ENCODE measurements at places on chromosomes 4 and X.

DNA sequence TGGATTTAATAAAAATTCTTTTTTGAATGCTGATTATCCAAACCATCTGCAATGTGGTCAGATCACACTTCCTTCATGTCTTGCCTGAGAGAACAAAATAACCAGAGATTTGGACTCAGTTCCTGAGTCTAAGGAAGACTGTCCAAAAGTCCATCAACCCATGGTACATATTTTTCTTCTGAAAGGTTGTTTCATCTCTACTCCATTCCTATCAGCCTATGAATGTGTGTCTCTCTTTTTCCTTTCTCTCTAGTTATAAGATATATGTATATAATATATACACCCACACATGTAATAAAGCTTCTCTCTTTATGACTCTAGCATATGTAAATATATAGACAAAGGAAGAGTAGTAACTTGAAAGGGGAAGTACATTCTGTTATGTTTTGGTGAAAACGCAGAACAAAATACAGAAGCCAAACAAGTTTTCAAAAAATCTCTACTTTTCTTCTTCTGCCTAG is 226.9 kb downstream of the ARHGAP24 start:
- DNase-seq, result no peak

GRCh38 chr4:10007793-10008608 is 13.3 kb downstream of the SLC2A9 start:
- no peak for DNase-seq

- no peak for DNase-seq
These were observed 5.8 kb upstream of the TET2 start for GRCh38 chr4:105140684-105141490.

- peak; percentile 19 for DNase-seq
These were observed 551.4 kb downstream of the IQCM start for GRCh38 chr4:149264093-149264733.

DNA sequence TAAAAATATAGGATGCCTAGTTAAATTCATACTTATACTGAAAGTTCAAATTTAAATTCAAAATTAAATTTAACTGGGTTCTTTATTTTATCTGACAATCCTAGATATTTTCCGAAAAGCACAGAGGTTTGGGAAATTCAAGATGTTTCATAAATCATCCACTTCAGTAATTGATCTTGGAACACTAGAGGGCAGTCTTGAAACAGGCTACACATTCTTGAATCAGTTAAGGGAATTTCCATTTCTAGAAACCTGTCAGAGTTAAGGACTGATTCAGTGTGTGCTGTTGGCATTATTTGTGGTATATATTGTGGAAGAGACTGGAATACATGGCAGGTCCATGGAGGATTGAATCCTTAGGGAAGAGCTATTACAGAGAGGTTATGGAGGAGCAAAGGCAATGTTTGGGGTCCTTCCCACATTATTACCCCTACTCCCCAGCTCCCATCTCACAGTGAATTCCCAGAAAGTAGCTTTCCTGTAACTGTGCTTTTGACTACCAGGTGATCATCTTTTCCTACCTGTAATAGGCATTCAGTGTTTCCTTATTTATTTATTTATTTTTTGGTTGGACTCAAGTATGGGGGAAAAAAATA is 92.9 kb downstream of the EGF start:
- peak; percentile 54 for DNase-seq

GRCh38 chr4:142264961-142265360 is 581.1 kb downstream of the INPP4B start:
- no peak for DNase-seq

GRCh38 chrX:110985470-110985869 is 110.5 kb upstream of the PAK3 start:
- DNase-seq, result no peak

DNA sequence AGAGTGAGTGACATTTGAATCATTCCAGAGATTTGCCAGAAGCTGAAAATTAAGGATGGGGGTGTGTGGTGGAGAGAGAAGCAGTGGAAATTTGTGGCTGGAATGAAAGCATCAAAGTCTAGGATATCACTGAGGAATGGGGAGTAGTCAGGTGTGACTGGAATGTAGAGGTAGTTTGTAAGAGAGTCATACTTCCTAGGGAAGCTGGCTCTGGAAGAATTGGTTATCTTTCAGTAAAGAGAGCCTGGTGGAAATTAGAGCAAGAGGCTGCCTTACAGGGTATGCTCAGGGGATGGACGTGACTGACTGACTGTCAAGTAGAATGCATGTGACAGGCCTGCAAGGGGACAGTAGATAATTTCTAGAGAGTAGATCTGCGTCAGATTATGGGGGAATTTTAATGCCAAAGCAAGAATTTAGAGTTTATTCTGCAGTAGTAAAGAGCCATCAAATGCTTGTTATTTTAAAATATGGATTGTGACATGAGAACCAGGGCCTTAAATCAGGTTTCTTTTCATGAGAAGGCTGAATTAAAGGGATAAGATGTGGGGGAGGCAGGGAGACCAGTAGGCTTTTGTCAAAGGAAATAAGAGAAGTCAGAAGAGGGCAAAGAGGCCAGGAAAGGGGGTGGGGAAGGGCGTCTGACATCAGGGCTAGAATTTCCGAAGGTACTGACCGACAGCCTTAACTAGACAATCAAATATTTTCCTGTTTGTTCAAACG is 109.9 kb downstream of the AFF1 start:
- DNase-seq, result no peak

GRCh38 chrX:153989973-153990655 is 17.6 kb downstream of the TMEM187 start:
- DNase-seq, result no peak

DNA sequence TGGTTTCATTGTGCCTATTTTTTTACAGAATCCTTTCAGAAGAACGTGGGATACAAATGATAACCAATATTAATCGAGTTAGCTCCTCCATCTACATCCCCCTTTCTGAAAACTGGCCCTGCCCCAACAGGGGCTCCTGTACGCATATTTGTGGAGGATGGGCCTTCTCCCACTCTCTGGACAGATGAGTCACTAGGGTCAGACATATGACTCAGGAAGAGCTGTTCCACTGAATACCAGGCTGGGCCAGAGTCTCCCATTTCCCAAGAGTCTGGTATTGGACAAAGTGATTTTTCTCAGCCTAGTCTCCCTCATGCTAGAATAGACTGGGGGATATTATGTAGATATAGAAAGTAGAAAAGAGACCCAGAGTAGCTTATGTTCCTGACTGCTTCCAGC is 142.4 kb downstream of the TSPAN5 start:
- DNase-seq, result peak; percentile 69

GRCh38 chr4:85577307-85577706 is 102.4 kb downstream of the ARHGAP24 start:
- no peak for DNase-seq

GRCh38 chr4:147754037-147754445 is 22.2 kb downstream of the ARHGAP10 start:
- peak; percentile 70 for DNase-seq

DNA sequence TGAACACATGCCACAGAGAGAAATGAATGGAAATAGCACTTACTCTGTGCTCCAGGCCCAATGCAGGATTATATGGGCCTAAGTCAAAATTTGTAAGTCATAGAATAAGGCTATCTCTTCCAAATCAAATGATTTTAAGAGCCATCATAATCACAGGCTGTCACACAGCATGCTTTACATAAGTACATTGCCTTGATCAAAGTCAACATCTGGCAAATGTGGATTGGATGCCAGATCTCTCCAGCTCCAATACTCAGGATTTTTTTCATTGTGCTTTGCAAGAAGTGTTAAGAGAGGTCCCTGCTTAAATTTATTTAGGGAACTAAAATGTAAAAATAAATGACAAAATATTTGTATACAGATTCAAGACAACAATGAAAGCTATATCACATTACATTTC is 299.9 kb downstream of the PRDM5 start:
- DNase-seq, result no peak

GRCh38 chr4:127534041-127534825 is 98.5 kb upstream of the INTU start:
- no peak for DNase-seq

DNA sequence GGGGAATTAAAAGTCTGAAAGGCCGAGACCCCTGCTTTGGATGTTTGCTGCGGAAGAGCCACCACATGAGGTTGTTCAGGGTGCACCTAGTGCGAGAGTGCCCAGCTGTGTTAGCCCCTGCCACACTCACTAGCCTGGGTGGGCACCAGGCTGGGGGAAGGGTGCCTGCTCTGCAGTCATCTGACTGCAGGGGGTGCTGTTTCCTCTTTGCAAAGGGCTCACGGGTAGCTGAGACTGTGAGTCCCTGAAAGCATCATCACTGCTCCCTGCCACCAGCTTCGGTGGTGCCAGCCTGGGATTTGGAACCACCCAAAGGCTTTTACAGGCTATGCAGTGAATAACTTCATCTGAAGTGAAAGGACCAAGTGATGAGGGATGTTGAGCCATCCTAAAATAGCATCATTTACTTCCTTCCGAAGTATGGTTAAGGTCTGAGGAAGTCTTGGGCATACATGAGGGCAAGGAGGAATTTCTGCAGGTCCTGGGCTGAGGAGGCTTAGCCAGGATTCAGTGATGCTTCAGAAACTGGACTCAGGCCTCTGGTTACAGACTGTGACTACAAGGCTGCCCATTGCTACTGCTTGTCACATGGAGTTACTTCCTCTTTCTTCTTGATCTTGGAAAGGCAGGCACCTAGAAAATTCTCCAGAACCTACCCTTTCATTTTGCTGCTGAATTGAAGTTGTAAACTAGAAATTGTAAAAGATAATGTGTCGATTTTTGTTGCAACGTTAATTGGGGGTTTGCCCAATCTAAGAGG is 293.2 kb upstream of the PRPS2 start:
- DNase-seq, result no peak

GRCh38 chrX:133792198-133792953 is 193.0 kb downstream of the GPC3 start:
- peak; percentile 40 for DNase-seq

DNA sequence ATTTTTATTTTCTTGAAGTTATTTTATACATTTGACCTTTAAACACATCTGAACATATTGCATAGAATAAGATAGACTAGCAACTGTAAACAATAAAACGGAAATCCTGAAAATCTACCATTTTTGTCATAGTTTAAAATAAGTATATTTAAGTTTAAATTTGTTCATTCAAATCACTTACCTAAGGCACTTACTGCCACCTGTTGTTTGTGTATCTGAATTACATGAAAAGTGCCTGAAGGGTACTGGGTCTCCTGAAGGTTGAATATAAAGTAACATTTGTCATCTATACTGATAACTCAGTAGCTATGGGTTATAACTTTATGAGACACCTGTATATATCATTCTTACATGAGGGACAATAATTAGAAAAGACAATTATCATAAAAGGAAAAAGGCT is 38.6 kb downstream of the TRPC5 start:
- DNase-seq, result no peak

- DNase-seq, result no peak
These were observed 255.8 kb upstream of the GPRIN3 start for GRCh38 chr4:89563431-89563830.

- DNase-seq, result peak; percentile 80
These were observed 16.4 kb downstream of the TCEANC start for GRCh38 chrX:13669246-13669737.

- no peak for DNase-seq
These were observed 219.6 kb downstream of the GRXCR1 start for GRCh38 chr4:43112139-43112538.

DNA sequence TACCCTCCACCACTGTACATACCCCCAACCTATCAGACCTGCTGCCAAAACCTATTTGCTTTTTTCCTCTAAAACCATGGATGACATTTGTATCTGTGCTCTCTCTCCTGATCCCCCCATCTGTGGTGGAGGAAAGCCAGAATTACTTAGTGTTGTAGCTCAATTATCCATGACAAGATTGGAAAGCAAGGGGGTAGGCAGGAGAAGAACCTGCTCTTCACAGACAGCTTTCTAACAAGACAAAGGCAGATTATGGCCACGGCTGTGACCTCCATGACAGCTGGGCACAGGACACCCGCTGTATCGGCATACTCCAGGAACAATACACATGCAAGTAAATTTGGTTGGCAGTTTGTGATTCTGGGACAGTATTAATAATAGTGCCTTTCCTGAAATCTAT is 186.7 kb downstream of the ENOX2 start:
- no peak for DNase-seq

GRCh38 chr4:9867751-9868425 is 86.5 kb downstream of the DRD5 start:
- no peak for DNase-seq
